ENCODE measurements at places on chromosomes 11 and 22. TPM values are rescaled to one million over a fixed set of nuclear protein-coding genes. Genes with fewer than 3 reads are reported as not detected.

The KDM2A gene
- polyA plus RNA-seq = 20.0 TPM

The MAPK8IP2 gene
- polyA plus RNA-seq = 0.61 TPM

The BSX gene
- not detected for polyA plus RNA-seq

The LAYN gene
- polyA plus RNA-seq = 2.4 TPM

The SYNGR1 gene
- 7.8 TPM for polyA plus RNA-seq

The OR4A15 gene
- not detected for polyA plus RNA-seq

The RASGRP2 gene
- 20.6 TPM for polyA plus RNA-seq

The CCT8L2 gene
- not detected for polyA plus RNA-seq

The LRRC32 gene
- 23.5 TPM for polyA plus RNA-seq

The EIF3M gene
- 261 TPM for polyA plus RNA-seq

The NUDT22 gene
- 62.4 TPM for polyA plus RNA-seq

The CST6 gene
- polyA plus RNA-seq = not detected

The OR5P2 gene
- not detected for polyA plus RNA-seq

The SYT13 gene
- polyA plus RNA-seq = 2.2 TPM

The FGF3 gene
- not detected for polyA plus RNA-seq

The KCNK4 gene
- not detected for polyA plus RNA-seq

The ELP4 gene
- 13.3 TPM for polyA plus RNA-seq

The KDELR3 gene
- 12.8 TPM for polyA plus RNA-seq

The ELMOD1 gene
- 0.15 TPM for polyA plus RNA-seq

The LGALS12 gene
- polyA plus RNA-seq = 0.44 TPM

The OLFML1 gene
- 2.4 TPM for polyA plus RNA-seq

The NXPE2 gene
- polyA plus RNA-seq = not detected

The C22orf42 gene
- polyA plus RNA-seq = not detected

The OTOG gene
- polyA plus RNA-seq = not detected

The RFPL1 gene
- polyA plus RNA-seq = not detected

The POTEH gene
- polyA plus RNA-seq = not detected

The NELL1 gene
- polyA plus RNA-seq = not detected

The ADAMTS8 gene
- polyA plus RNA-seq = 3.5 TPM

The SLC22A9 gene
- polyA plus RNA-seq = not detected

The C11orf91 gene
- not detected for polyA plus RNA-seq

The ARHGAP32 gene
- 4.6 TPM for polyA plus RNA-seq

The HTATIP2 gene
- 62.7 TPM for polyA plus RNA-seq

The COX8A gene
- polyA plus RNA-seq = 1,045 TPM

The H19 gene
- 46.6 TPM for polyA plus RNA-seq

The LRRN4CL gene
- polyA plus RNA-seq = 1.6 TPM

The SLC22A6 gene
- not detected for polyA plus RNA-seq

The SC5D gene
- 8.2 TPM for polyA plus RNA-seq

The FGF19 gene
- polyA plus RNA-seq = not detected

The CASP5 gene
- not detected for polyA plus RNA-seq

The OR51E2 gene
- polyA plus RNA-seq = not detected

The ASCL2 gene
- 1.8 TPM for polyA plus RNA-seq

The TBX1 gene
- polyA plus RNA-seq = 0.62 TPM

The GDPD4 gene
- not detected for polyA plus RNA-seq

The CRYBB2 gene
- polyA plus RNA-seq = 0.53 TPM

The IGSF9B gene
- 0.44 TPM for polyA plus RNA-seq

The P2RY6 gene
- 1.2 TPM for polyA plus RNA-seq

The UPK3A gene
- polyA plus RNA-seq = not detected

The KLHDC7B gene
- not detected for polyA plus RNA-seq

The KCNQ1 gene
- 42.2 TPM for polyA plus RNA-seq

All from stomach (tissue), 19 donors.